ENCODE measurements at places on chromosomes 3 and 15.

- no peak for DNase-seq
Observed at GRCh38 chr3:138691351-138691750, 82.8 kb downstream of the FAIM start.

DNA sequence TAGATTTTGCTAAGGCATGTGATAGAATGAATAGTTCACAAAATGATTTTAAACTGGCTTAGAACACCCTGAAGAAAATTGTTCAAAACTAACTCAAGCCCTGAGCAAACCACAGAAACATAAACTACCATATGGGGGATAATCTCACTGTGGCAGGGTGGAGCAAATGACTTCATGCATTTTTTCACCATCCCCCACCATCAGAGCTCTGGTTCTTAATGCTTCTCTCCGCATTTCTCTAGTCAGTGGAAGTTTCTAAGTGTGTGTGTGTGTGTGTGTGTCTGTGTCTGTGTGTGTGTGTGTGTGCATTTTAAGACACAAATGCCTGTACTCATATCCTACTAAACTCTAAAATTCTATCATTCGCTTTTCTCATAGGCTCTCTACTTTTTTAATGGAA, 107.1 kb upstream of the PHLDB2 start:
- no peak for DNase-seq

GRCh38 chr3:8517487-8517886, 15.9 kb downstream of the LMCD1 start:
- no peak for DNase-seq

DNA sequence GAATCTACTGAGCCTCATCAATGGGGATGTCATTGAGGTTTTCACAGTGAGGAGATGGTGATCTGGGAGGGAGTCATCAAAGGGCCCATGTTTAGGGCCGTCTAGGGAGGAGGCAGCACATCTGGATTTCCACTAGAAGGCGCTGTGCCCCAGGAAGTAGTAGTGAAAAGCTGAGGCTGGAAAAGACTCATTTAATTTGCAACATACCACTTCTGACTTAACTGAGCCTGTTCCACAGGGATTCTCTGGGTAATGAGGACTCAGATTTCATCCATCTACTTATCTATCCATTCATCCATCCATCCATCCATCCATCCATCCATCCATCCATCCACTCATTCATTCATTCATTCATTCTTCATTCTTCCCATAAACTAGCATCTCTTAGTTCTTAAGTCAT, 17.4 kb upstream of the SHF start:
- DNase-seq, result peak; percentile 59

DNA sequence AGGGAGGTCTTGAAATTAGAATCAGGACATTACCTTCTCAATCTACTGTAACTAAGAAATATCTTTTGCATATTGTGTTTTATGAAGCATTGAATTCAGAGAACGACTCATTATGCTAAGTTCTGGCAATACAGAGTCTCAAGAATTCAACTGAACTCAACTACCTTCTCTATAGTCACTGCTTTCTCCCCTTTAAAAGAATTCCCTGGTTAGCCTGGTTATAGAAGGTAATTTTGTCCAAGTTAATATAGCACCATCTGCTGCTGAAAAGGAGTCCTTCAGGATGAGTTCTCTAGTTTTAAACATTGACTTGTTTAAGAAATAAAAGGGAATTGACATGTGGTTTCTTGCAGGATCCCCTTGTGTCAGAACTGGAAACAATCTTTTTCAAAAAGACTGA, 60.2 kb downstream of the IL16 start:
- DNase-seq, result peak; percentile 29

- DNase-seq, result peak; percentile 52
Observed at GRCh38 chr3:108548886-108549285, 38.5 kb upstream of the MYH15 start.

- peak; percentile 78 for DNase-seq
Observed at GRCh38 chr15:73573572-73573971, 59.6 kb downstream of the NPTN start.

- DNase-seq, result no peak
Observed at GRCh38 chr3:191528589-191528988, 67.6 kb downstream of the PYDC2 start.

DNA sequence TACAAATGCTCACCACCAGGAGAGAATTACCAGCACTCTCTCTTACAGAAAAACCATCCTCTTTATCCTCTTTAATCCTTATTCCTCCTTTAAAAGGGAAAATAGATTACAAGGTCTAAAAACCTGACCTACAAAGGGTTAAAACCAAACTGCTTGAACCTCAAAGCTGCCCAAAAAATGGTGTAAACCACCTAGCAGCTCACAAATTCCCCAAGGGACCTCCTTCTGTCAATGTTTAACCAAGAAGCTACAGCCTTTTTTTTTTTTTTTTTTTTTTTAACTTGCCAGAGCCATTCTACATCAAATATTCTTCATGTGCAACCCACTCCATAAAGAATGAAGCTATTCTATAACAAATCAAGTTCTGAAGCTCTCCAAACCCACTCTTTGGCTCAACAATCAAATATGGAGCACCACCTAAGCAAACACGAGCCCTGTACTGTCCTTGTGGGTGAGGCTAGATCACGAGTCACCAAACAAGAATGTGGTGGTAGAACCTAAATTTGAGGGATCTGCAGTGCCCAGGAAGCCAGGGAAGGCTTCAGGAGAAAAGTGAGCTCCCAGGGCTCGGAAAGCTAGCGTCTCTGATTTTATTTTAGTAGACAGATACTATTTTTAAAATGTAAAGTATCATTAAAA, 20.1 kb downstream of the OSBPL10 start:
- no peak for DNase-seq

- DNase-seq, result peak; percentile 67
Observed at GRCh38 chr15:74614744-74615507, 710 bp upstream of the CLK3 start.

GRCh38 chr3:125965505-125965904, 3.5 kb upstream of the ROPN1B start:
- no peak for DNase-seq

DNA sequence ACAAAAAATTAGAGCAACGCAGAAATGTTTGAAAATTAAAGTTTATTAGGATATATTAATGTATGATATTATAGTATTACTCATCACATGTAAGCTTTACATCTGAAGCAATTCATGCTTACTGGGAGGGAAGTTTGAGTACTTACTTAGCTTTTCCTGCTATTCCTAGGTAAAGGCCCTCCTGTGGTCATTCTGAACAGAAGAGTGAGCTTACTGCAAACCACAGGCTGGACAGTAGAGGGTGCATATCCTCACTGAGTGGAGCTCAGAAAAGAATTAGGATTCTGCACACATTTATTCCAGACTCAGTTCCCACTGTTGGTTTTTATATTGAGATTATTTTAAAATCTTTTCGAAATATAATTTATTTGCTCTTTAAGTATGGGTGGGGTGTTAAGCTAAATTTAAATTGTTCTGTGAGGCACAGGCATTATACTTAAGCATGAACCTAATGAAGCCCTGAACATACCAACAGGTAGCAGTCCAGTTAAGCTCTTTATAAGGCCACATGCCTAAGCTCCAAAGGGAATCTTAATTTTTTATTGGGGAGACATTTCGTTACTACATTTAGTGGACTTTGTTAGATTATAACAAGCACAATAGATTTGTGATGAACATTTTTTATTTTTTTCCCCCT, 10.2 kb downstream of the MRPS22 start:
- DNase-seq, result peak; percentile 45

DNA sequence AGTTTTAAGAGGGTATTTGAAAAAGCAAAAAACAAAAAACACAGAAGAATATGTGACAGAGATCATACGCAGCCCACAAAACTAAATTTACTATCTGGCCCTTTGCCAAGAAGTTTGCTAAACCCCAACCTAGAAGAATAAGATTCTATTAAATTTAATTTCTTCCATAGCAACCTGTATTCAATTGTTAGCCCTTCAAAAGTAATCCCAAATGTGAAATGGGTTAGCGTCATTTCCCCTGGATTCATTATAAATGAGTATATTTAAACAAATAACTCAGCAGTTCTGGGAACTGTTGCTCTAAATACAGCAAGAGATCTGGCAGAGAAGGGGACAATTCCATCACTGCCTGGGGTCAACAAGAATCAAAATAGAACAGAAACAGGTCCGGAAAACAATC, 56.8 kb downstream of the CERS3 start:
- no peak for DNase-seq

- DNase-seq, result no peak
Observed at GRCh38 chr3:123952844-123953520, 8.0 kb downstream of the CCDC14 start.

- peak; percentile 30 for DNase-seq
Observed at GRCh38 chr3:170961616-170962400, 53.4 kb upstream of the EIF5A2 start.
